ENCODE measurements at places on chromosomes 7 and 10. TPM values are rescaled to one million over a fixed set of nuclear protein-coding genes. Genes with fewer than 3 reads are reported as not detected.

Gene SYT15
- 0.77 TPM for total RNA-seq

Gene SHTN1
- 106 TPM for total RNA-seq

Gene PCLO
- 5.1 TPM for total RNA-seq

Gene SNCG
- 52.9 TPM for total RNA-seq

Gene PDZD8
- 25.6 TPM for total RNA-seq

Gene AKR1D1
- total RNA-seq, result not detected

Gene FAM241B
- total RNA-seq, result 7.1 TPM

Gene FZD8
- total RNA-seq, result 45.9 TPM

Gene HDAC9
- total RNA-seq, result 1.2 TPM

Gene NRCAM
- total RNA-seq, result 2.2 TPM

- DNase-seq, result no peak
- H3K36me3 ChIP-seq, result no peaks in the 10 kb centered on the region
- no peaks in the 10 kb centered on the region for H3K27me3 ChIP-seq
- H3K27ac ChIP-seq, result no peak overlapping the region
- no peaks in the 10 kb centered on the region for H3K4me1 ChIP-seq
These were observed 168.0 kb downstream of the DKK1 start for GRCh38 chr10:52481986-52482555.

DNA sequence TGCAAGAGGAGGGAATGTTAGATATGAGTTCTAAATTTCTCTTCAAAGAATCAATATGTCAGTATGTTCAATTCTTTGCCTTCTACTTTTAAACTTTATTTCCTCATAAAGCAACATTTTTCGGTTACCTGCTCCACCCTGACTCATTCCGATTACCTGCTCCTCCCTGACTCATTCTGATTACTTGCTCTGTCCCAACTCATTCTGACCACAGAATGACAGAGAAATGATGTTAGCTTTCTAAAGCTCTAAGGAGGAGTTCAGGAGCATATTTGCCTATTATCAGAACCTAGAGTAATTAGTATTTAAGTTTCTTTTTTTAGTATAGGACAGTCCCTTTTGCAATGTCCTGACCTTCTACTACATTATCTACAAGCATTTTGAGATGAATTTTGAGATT is 24.5 kb upstream of the PPP1R9A start:
- peaks cover 3% of the 10 kb centered on the region for H3K27me3 ChIP-seq
- no peak for DNase-seq
- peaks cover 6% of the 10 kb centered on the region for H3K36me3 ChIP-seq
- H3K27ac ChIP-seq, result no peak overlapping the region

DNA sequence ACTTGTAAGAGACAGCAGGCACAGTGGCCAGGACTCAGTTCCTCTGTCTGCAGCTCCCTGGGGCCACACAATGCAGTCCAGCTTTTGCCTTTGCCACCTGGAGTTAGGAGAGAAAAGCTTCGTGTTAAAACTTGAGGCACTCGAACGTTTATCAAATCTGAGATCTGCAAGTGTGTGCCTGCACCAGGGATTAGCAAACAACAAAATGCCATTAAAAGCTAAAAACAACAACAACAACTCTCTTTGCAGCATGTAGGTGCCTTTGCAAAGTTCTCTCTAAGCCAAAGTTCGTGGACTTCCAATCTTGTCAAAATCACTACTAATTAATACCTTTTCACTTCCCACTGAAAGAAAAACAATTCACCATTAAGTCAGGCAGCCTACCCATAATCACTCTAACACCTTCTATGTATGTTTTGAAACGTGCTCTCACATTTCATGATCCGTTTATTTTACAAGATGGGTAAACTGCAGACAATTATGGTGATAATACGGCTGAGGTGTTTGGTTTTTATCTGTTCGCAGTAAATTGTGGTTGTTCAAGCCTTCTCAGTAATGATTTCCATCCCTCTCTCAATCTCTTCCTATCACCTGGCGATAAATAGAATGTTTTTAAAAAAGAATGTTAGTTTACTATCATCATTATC is 36.2 kb upstream of the SDK1 start:
- H3K27ac ChIP-seq, result no peak overlapping the region
- DNase-seq, result no peak
- no peaks in the 10 kb centered on the region for H3K36me3 ChIP-seq
- no peak overlapping the region for H3K4me3 ChIP-seq
- H3K27me3 ChIP-seq, result no peaks in the 10 kb centered on the region
- H3K4me1 ChIP-seq, result peaks cover 4% of the 10 kb centered on the region

GRCh38 chr10:133614830-133615580 is 11.6 kb downstream of the FRG2B start:
- no peaks in the 10 kb centered on the region for H3K36me3 ChIP-seq
- no peak overlapping the region for H3K27ac ChIP-seq
- DNase-seq, result no peak
- no peaks in the 10 kb centered on the region for H3K4me1 ChIP-seq

- peaks cover 12% of the 10 kb centered on the region for H3K36me3 ChIP-seq
- no peak for DNase-seq
- no peaks in the 10 kb centered on the region for H3K4me1 ChIP-seq
- no peak overlapping the region for H3K27ac ChIP-seq
- no peak overlapping the region for H3K4me3 ChIP-seq
- peaks cover 14% of the 10 kb centered on the region for H3K27me3 ChIP-seq
These were observed 411.2 kb downstream of the GLRX3 start for GRCh38 chr10:130547368-130547767.

GRCh38 chr7:630539-630938 is 96.0 kb upstream of the DNAAF5 start:
- H3K36me3 ChIP-seq, result peaks cover 3% of the 10 kb centered on the region
- no peak for DNase-seq
- peaks cover 4% of the 10 kb centered on the region for H3K27me3 ChIP-seq

GRCh38 chr10:118339111-118339510 is 3.0 kb downstream of the FAM204A start:
- peaks cover 25% of the 10 kb centered on the region for H3K4me1 ChIP-seq
- peak overlapping the region; percentile 85 for H3K4me3 ChIP-seq
- DNase-seq, result no peak
- H3K27ac ChIP-seq, result peak overlapping the region; percentile 97

GRCh38 chr7:146722986-146723385 is 606.4 kb downstream of the CNTNAP2 start:
- no peaks in the 10 kb centered on the region for H3K36me3 ChIP-seq
- no peak overlapping the region for H3K27ac ChIP-seq
- H3K4me3 ChIP-seq, result no peak overlapping the region
- no peaks in the 10 kb centered on the region for H3K4me1 ChIP-seq

DNA sequence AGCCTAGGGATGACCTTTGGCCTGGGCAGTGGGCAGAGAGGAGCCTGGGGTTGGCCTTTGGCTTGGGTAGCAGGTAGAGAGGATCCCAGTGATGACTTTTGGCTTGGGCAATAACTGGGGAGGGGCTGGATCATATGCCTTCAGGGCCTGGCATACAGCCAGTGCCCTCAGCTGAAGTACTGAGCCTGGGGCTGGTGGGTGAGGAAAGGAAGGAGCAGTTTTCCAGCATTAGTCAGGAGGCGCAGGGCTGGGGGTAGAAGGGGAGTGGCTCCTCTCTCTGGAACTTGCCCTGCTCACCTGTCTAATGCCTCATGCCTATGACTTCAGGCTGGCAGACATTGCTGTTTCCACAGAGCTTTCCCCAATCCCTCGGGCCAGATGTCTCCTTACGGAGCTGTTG is 15.2 kb upstream of the COMTD1 start:
- H3K36me3 ChIP-seq, result peaks cover 5% of the 10 kb centered on the region
- no peaks in the 10 kb centered on the region for H3K4me1 ChIP-seq
- H3K27me3 ChIP-seq, result peaks cover 3% of the 10 kb centered on the region
- H3K27ac ChIP-seq, result no peak overlapping the region
- DNase-seq, result no peak

DNA sequence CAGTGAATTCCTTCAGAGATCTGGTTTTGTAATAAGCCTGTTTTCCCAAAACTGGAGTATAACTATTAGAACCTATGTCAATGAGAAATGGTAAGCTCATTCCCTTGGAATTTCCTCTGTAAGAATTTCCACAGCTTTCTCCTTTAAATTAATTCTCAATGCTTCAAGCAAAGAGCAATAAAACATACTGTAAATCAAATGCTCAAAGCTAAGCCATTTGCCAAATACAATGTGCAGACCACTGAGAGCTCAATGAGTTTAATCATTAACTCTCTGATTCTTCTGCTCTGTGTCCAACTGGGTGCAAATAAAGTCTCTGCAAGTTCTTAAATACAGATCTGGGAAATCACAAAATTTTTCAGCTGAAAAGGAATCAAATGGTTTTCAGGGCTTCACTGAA is 227.6 kb upstream of the IMMP2L start:
- H3K27me3 ChIP-seq, result peaks cover 2% of the 10 kb centered on the region
- DNase-seq, result no peak
- no peak overlapping the region for H3K27ac ChIP-seq
- H3K4me1 ChIP-seq, result peaks cover 8% of the 10 kb centered on the region
- H3K4me3 ChIP-seq, result no peak overlapping the region

- no peaks in the 10 kb centered on the region for H3K36me3 ChIP-seq
- H3K27ac ChIP-seq, result no peak overlapping the region
- peaks cover 7% of the 10 kb centered on the region for H3K4me1 ChIP-seq
- H3K4me3 ChIP-seq, result no peak overlapping the region
These were observed 28.5 kb downstream of the FRMPD2 start for GRCh38 chr10:48245977-48246376.

- no peak overlapping the region for H3K4me3 ChIP-seq
- H3K4me1 ChIP-seq, result no peaks in the 10 kb centered on the region
- H3K27me3 ChIP-seq, result peaks cover 2% of the 10 kb centered on the region
- no peaks in the 10 kb centered on the region for H3K36me3 ChIP-seq
These were observed 56.1 kb downstream of the FEZF1 start for GRCh38 chr7:122248472-122248871.

GRCh38 chr10:35409094-35409582 is 72.8 kb downstream of the CCNY start:
- peaks cover 4% of the 10 kb centered on the region for H3K27me3 ChIP-seq
- peaks cover 34% of the 10 kb centered on the region for H3K4me1 ChIP-seq
- H3K4me3 ChIP-seq, result no peak overlapping the region
- no peak for DNase-seq

GRCh38 chr7:116327752-116328151 is 117.4 kb downstream of the TES start:
- no peak overlapping the region for H3K27ac ChIP-seq
- no peak for DNase-seq
- no peaks in the 10 kb centered on the region for H3K36me3 ChIP-seq
- H3K4me1 ChIP-seq, result peaks cover 7% of the 10 kb centered on the region

DNA sequence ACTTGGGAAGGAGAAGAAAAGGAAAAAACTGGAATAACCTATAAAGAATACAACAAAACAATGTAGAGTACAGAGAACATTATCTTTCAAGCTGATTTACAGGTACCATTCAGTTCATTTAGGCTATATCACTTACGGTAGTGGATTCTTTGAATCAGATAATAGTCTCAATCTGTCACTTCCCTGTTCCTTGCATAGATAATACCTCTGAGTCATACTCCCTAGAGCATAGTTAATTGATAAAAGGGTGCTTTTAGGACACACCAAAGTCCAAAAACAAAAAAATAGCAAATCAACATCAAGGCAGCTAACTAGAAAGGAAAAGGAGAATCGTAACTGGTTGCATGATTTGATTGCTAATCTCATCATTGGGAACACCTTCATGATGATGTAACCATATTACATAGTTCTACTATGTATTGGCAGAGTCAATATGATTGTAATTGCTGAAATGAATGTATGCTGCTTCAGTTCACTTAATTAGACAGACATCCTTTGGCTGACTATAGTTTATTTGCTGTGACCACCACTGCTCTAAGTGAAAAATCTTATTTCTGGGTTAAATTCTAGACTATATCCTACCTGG is 844.4 kb downstream of the GATA3 start:
- DNase-seq, result no peak
- no peaks in the 10 kb centered on the region for H3K36me3 ChIP-seq
- no peaks in the 10 kb centered on the region for H3K4me1 ChIP-seq
- no peaks in the 10 kb centered on the region for H3K27me3 ChIP-seq
- no peak overlapping the region for H3K4me3 ChIP-seq

DNA sequence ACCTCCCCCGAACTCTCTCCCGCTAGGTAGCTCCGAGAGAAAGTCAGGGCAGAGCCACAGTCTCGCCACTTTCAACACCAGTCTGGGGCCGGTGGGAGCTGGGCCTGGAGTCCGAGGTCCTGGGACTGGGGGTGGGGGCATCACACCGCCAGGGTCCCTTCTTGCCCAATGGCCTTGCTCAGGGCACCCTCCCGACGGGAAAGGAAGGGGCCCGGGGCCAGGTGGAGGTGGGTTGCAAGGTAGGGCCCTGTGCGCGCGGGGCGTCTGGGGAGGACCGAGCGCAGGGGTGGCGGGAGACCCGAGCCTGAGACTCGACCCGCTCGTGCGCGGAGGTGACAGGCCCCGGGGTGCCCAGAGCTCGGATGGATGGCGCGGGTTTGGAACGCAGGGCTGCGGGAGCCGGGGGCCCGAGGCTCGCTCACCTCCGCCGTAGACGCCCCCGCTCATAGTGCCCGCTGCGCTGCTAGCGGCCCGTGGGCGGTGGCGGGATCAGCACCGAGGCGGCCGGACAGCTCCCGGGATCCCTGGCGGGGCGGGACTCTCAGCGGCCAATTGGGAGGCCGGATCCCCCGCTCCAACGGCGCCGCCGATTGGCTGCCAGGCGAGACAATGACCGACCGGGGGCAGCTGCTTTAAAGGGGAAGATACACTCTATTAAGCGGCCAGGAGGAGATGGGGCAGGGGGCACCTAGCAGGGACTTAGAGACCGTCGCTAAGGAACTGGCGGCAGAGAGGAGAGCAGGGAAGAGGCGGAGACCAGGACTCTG is at the start of gene ACTL6B:
ACTL6B (minus strand) TSS at position 541 of the 767 bp plus-strand sequence; CDS start at position 447, 94 bp downstream.
- peaks cover 6% of the 10 kb centered on the region for H3K27me3 ChIP-seq
- no peaks in the 10 kb centered on the region for H3K36me3 ChIP-seq
- no peak within 1 kb of the TSS for H3K4me3 ChIP-seq
- DNase-seq, result peak; percentile 96

DNA sequence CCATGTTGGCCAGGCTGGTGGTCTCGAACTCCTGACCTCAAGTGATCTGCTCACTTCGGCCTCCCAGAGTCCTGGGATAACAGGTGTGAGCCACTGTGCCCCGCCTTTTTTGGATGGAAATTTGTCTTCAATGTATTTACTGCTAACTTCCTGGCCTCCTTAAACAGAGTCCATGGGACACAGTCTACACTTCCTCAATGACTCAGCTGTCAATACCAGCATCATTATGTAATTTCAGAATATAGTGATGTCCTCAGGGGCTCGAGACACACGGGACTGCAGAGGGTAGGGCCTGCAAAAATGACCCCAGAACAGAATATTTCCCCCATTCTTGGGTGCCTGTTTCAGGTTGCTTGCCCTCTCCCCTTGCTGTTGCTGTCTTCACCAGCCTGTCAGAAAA is 31.1 kb downstream of the CAMK2G start:
- H3K27ac ChIP-seq, result no peak overlapping the region
- peaks cover 49% of the 10 kb centered on the region for H3K36me3 ChIP-seq
- DNase-seq, result no peak
- H3K4me3 ChIP-seq, result no peak overlapping the region

- peaks cover 9% of the 10 kb centered on the region for H3K36me3 ChIP-seq
- H3K4me1 ChIP-seq, result peaks cover 44% of the 10 kb centered on the region
- H3K4me3 ChIP-seq, result peak overlapping the region; percentile 42
- no peak for DNase-seq
- H3K27ac ChIP-seq, result peak overlapping the region; percentile 77
These were observed 34.2 kb upstream of the ANKRD2 start for GRCh38 chr10:97538411-97538810.

Measured in endothelial cell (in vitro differentiated cells).